ENCODE measurements at places on chromosomes 2 and 18.

GRCh38 chr2:133343018-133343352, 225.3 kb downstream of the NCKAP5 start:
- no peak for DNase-seq

- no peak for DNase-seq
Measured at GRCh38 chr2:231714639-231715498, 6.5 kb downstream of the PTMA start.

DNA sequence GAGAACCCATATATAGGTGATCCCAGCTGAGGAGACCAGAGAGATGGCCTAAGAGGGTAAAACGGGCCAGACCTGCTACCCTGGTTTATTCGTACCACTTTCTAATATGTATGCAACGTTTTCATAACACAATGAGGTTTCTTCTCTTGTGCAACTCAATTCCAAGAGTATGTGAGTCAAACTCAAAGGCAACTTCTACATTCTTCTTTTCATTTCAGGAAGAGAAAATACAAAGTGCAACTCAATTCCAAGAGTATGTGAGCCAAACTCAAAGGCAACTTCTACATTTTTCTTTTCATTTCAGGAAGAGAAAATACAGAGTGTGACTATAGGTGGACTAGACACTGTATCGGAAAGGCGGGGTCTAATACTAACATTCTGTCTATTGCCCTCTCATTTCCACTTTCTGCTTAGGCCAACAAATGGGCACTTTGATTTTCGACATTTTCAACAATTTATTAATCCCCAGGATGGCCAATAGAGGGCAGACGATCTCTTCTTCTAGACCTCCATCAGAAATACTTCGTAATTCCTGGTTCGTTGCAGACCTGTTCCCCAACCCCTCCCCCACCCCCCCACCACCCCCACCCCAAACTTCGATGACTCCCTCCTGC, 3.7 kb upstream of the CRIM1 start:
- DNase-seq: no peak

- DNase-seq: no peak
Measured at GRCh38 chr2:100057901-100058261, 84.5 kb downstream of the AFF3 start.

DNA sequence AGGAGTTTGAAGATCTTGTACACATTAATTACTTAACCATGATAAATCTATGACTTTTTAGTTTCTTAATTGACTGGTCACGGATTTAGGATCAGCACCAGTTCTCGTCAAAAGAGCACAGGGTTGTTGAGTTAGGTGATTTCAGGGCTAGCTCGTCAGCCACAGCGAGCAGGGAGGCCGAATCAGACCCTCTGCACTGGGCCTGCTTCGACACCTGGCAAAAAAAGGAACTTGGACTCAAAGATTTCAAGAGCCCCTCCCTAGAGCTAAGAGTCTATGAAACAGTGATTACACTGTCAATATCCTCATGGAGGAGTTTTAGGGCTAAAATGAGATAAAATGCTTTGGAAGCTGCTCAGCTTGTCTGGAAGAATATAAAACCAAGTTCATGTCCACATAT, 4.6 kb upstream of the SERTAD2 start:
- DNase-seq: no peak

DNA sequence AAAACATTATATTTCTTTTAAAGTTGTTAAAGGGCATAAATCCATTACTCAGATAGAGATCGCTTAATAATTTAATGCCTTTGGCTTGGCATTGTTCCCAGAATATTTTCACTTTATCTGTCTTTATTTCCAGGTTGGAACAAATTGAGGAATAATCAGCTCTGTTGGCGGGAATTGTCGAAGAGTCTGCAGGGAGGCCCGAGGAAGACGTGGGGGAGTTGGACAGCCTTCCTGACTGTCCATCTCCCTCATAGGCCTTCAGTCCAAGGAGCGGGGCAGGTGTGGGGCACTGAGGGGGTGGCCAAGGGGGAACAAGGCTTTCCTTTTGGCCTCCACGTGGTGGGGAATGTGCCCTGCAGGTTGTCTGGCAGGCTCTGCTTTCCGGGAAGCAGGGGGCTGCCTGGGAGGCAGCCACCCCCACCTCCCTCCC, 179.6 kb downstream of the ZBTB7C start:
- no peak for DNase-seq

DNA sequence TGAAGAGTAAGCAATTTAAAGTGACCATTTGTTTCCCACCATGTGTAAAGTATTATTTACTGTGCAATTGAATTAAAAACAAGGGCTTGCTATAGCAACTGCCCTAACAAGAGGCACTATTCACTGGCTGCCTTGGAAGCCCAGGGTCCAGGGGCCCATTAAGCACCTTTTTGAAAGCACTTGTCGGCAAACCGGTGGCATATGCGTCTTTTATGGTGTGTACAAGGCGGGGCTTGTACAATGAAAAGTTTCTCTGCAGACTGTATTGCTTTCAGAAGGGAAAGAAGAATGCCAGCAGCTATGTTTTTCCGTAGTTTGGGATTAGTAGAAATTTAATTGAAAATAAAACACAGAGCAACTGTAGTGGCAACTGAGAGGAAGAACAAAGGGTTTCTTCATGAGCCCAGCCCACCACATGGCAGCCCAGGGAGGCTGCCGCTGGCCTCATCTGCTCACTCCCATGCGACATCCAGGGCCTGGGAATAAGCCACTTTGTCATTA, 279.5 kb upstream of the PARD3B start:
- peak; percentile 8 for DNase-seq

- no peak for DNase-seq
Measured at GRCh38 chr2:124973396-124973795, 948.3 kb downstream of the CNTNAP5 start.

DNA sequence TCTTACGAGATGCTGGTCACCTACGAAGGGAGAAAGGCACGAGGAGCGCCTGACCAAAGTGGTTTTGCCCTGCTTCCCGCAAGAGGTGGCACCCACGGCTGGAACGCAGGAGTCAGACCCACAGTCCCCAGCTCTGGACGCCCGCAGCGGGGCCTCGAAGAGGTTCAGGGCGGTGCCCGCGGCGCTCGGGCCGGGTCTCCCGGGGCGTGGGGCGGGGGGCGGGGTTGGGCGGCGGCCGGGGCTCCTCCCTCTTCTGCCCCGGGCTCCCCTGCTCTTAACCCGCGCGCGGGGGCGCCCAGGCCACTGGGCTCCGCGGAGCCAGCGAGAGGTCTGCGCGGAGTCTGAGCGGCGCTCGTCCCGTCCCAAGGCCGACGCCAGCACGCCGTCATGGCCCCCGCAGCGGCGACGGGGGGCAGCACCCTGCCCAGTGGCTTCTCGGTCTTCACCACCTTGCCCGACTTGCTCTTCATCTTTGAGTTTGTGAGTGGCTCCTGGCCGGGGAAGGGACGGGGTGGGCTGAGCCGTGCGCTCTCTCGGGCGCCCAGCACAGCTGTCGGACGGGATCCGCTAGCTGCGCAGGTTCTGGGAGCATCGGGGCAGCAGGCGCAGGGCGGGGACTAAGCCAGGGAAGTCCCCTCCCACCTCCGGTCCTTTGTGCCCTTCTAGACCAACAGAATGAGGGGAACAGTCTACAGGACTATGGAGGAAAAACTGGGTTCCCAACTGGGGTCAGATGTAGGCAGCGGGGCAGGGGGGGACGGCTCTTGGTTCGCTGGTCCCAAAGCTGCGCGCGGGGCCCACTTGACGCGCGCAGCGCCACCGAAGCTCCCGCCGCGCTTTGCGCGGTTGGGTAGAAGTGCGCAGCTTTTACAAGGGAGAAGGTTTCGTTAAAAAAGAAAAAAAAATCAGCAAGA, at the start of gene MAL:
Gene MAL, plus strand, starts transcription at position 303 of the 914 bp plus-strand sequence. Its CDS starts 85 bp downstream, at position 388.
- DNase-seq: peak; percentile 17

DNA sequence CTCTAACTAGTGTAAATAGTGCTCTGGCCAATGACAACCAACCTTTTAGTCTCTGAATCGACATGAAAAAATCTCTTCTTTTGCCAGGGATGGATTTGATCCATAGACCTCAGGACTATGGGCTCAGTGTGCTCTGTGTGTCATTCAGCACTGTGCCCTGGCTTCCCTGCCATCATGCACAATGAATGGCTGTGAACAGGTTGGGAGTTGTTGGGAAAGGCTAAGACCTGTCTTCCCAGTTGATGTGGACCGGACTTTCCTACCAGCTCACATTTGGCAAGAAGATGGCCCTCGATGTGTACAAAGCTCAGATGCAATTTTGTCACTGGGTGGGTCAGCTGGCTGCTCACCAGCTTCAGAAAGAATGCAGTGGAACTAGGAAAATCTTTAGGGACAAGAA, 26.0 kb upstream of the ARHGAP25 start:
- DNase-seq: no peak

- no peak for DNase-seq
Measured at GRCh38 chr18:56869189-56869777, 218.1 kb downstream of the WDR7 start.

DNA sequence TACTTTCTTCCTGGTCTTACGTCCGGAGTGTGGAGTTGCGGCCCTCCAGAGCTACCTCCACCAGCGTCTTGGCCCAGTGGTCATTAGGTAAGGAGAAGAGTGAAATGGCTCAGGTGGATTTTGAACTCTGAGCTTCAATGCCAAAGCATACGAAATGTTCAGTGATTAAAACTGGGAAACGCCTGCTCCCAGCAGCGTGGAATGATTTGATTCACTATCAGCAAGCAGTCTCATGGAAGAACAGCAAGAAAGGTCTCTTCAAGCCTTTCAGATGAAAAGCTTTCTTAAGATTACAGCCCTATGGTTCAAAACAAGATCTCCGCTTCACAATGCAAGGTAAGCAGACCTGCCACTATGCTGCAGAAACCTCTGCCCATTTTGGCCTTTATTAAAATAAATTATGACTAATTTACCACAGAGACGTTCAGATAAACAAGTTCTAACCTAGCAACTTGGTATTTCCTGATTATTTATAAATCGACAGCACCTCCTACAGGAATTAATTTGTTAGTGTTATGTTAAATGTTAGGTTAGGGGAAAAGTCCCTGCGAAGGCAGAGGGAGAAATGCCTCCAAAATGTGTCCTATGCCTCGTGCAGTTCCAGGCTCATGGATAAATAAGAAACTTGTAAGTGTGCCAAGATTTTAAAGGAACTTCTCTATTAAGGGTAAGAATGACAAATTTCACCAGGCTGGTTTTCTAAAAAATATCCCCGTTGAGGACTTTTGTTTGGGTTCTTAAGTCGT, 10.1 kb downstream of the SP9 start:
- no peak for DNase-seq

GRCh38 chr2:136118819-136119716, 1.1 kb upstream of the CXCR4 start:
- DNase-seq: no peak

GRCh38 chr2:177474998-177475397, 82.4 kb downstream of the AGPS start:
- DNase-seq: no peak

DNA sequence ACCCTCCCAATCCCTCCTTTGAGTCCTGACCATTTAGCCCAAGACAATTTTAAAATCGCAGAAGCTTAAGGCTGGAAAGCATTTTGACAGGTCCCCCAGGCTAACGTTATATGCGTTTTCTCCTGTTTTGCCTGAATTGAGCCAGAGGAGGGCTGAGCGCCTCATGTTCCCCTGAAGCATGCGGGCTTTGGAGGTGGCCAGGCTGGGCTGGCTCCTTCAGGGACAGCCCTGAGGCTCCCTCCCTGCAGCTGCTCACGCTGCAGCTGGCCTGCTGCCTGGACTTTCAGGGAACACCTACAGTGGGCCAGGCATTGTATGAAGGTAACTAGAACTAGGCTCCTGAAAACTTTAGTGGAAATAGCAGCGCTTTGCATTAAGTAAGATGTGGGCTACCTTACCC, 179.2 kb downstream of the ACKR3 start:
- DNase-seq: no peak

DNA sequence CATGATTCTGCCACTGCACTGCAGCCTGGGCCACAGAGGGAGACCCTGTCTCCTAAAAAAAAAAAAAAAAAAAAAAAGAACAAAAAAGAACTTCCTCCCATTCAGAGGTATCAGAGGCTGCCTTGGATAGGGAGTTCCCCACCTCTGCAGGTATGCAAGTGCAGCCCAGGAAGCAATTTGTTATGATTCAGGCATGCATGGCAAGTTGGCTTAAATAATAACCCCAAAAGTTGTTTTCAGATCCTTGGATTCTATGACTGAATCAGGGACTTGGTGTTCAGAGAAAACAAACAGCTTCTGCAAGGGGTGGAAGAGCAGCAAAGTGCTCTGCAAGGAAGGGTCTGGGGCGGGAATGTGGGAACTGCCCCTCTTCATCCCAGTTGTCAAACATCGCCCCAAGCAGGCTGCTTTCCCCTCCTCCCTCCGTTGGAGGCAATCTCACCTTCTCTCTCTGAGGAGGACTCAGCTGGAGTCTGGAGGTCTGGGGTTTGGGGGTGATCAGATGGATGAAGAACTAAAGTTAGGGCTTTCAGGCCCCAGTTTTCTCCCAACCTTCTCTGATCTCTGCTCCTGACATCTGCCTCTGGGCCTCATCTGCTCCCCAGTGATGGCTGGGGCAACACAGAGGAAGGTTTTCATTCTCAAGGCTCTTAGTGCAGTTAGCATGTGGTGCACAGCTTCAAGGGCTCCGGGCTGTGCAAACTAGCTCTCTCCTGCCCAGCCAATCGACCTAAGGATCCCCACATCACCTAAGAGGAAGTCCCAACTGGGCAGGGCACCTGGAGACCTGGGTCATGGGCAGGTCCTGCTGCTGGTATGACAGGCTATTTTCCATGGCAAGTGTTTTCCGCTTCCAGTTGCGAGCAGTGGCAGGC, 3.5 kb upstream of the GDF7 start:
- no peak for DNase-seq

DNA sequence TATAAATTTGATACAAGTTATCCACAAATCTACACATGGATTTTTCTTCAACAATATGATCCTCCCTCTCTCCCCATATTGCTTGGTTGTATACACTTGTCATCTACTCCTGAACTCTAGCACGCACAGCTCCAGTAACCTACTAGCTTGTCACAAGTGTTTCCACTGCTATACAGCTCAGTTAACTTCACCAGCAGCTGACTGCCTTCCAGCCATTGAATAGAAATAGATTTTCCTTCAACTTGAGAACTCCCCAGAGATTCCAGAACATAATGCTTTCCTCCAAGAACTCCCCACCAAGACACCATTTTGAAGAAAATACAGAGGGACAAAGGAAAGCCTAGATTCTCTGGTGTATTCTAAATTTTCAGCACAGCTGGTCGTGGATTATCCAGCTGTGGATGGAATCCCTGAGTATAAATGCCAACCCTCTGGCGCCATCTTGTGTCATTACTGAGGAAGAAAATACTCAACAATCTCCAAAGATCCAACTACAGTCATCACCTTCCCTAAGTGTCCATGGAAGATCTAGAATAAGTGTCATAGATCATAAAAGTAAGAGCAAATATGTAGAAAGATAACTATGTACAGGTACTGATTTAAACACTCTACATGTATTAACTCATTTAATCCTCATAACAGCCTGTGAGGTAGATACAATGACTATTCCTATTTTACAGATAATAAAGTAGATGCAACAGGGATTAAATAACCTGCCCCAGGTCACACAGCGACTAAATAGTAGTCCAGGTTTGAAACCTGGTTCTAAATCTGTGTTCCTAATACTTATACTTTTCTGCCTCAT, 156.7 kb downstream of the ARHGAP28 start:
- peak; percentile 13 for DNase-seq

- no peak for DNase-seq
Measured at GRCh38 chr2:181262782-181263181, 194.4 kb upstream of the ITGA4 start.

GRCh38 chr2:132446444-132446843, 29.8 kb downstream of the GPR39 start:
- no peak for DNase-seq
